ENCODE measurements at places on chromosomes 6 and 20.

- DNase-seq: no peak
Measured at GRCh38 chr6:119256978-119257462, 92.5 kb downstream of the MAN1A1 start.

DNA sequence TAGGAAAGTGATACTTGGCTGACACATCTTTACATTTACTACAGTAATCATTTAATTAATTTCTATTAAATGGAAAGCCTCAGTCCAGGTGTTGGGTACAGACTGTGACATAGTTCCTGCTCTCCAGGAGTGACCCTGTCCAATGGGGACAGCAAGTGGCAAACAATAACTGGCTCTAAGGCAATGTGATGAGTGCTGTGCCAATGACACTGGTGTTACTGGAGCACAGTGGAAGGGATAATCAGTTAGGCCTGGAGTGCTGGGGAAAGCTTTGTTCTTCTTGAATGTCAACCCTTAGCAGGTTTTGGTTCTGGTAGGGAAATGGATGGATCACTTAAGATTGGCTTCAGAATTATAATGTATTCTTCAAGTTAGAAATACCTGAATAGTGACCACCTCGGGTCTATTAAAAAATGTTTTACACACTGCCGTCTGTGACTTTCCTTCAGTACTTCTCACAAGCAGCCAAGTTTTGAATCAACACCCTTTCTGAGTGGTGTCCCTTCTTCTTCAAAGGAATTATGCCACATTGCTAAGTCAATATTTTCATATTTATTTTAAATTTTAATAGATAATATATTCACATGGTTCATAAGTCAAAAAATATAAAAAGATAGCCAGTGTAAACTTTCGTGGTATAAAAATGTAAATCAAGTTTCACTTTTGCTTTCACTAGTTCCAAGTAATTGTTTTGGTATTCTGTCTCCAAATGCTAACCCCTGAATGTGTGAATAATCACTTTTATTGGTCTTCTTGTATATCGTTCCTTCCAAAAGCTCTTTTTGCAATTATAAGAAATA lies 9.6 kb downstream of the CMTR1 start:
- no peak for DNase-seq

DNA sequence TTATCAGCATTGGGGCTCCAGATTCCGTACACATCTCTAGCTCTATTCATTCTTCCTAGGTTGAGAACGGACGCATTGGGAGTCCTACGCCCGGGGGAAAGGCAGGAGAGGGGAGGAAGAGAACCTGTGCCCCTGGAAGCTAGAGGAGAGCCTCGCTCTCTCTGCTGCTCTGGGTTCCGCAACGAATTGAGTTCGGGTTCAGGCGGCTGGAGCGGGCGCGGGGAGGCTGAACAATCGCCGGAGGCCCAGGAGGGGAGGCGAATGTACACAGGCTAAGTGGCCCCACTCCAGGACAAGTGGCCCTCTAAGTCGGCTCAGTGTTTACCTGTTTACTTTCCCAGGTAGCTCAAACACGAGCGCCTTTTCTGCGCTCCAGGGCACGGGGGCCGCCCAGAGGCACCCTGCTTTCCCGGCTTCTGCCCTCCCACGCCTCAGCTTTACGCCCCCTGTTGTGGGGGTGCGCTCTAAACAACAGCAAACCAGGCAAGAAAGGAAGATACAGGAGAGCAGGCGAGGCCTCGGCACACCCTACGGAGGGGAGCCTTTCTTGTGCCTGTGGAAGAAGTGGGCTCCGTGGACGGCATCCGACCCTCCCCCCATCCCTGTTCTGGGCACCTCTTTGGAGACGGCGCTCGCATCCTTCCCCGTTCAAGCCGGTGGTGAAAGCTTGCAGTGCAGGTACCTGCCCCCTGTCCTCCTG lies 4.6 kb upstream of the NKX2-2 start:
- DNase-seq: peak; percentile 30

DNA sequence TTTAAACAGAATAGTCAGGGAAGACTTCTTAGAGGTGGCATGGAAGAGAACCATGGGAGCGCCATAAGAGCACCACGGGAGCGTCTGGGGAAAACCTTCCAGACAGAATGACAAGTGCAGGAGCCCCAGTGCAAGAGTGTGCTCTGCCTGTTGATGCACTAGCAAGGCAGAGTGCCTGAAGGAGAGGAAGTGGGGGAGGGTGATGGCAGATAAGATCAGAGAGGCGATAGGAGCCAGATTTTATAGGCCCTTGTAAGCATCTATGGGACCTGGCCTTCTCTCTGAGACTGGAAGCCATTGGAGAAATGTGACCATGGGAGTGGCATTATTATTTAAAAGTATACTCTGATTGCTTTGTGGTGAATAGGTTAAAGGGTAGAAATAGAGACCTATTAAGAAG lies 13.1 kb downstream of the FUCA2 start:
- DNase-seq: no peak

DNA sequence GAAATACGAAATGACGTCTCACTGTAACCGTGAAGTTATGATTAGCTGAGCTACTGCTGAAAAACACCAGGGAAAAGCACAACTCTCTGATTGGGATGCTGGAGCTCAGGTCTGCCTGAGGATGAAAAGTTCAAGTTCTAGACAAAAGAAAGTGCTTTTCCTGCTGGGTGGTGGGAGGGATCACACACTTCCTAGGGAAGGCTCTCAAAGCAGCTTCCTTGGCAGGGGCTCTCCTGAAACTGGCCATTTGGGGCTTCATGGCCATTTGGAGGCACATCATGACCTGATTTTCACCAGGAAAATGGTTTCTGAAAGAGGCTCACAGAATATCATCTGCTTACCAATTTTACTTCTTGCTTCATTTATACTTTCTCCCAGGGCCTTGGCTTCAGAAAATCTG lies 97.1 kb upstream of the KCNK16 start:
- DNase-seq: no peak

GRCh38 chr20:4894981-4895381 lies 106.3 kb downstream of the SLC23A2 start:
- no peak for DNase-seq

DNA sequence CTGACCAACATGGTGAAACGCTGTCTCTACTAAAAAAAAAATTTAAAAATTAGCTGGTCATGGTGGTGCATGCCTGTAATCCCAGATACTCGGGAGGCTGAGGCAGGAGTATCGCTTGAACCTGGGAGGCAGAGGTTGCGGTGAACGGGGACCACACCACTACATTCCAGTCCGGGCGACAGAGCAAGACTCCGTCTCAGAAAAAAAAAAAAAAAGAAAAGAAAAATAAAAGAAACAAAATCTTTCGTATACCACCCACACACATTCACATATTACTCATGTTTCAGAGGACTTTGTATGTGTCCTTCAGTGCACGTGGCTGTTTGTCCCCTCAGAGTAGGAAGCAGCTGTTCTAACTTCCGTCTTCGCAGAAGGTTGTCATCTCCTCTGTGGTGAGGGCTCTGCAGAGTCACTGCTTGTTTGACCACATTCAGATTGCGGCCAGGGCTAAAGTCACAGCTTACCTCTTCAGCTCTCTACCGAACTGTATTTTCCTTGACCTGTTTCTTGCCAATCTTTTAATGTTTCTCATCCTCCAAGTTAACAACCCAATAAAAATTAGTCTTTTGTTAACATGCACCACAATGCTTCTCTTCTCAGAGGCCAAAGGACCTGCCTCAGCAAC lies 36.6 kb upstream of the HIVEP1 start:
- DNase-seq: no peak

DNA sequence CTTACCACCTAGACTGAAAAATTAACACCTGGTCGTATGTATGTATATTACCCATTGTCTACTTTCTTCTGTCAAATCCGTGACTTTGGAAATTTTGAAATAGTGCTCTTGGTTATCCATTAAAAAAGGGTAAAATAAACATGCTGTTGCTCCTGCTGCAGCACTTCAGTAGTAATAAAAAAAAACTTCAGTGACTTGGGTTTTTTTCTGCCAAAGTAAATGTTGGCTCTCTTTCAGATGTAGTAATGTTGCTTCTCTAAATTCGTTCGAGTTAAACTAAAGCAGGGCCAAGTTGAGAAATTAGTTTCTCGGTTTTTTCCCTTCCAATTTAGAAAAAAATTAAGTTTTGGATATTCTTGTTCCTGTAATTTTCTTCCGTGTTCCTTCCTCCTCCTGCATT lies 34.2 kb downstream of the JARID2 start:
- no peak for DNase-seq

DNA sequence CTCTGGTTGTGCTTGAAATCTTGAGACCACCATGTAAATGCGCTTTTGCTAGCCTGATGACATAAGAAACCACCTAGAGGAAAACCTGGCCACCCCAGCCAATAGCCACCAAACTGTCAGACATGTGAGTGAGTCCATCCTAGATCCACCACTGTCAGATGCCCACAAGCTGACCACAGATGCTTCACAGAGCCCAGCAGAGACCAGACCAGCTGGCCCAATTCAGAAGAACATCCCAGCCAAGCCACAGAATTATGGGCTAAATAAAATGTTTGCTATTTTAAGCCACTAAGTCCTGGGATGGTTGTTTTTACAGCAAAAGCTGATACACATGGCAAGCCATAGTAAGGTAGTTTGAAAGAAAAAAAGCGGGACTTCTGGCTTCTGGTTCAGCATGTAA lies 425.3 kb downstream of the KIF16B start:
- no peak for DNase-seq

DNA sequence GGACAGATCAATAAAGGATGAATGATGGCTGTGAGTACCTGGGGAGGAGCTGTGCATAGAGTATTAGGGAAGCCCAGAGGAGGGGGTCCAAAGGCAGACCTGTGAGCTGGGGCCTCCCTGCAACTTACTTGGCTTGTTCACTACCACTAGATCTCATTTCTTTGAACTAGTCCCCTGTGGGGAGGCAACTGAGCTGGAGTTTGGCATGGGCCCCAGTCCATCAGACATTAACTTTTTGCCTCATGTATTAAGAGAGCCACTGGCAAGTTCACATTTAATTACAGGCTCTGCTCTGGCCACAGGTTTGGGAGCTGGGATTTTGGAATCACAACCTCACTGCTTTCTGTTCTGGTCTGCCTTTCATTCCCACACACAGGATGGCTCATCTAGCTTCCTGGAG lies 254.1 kb downstream of the PRL start:
- DNase-seq: no peak

DNA sequence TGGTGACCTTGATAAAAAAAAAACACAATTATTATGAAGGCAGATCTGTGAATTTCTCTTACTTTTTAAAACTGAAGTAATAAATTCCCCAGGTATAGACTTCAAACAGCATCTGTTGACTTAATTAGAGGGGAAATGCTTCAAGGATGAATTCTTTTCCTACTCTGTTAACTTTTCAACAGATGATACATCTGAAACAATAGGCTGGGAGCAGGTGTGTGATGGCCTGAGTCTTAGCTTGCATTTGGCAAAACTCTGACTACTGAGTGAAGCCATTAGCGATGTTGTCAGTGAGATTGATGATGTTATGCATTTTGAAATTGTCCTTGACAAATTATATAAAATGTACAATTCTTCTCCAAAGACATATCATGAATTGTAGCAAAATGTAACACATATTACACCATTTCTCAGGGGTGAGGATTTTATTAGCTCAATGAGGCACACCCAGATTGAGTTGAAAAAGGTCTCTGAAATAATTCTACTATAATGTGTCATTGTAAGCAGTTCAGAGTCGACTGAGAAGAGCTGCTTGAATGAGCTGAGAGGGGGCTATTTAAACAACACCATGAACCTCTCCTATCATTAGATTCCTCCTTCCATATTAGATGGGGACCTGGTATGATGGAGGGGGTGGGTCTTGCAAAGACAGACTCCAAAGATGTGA lies 39.6 kb upstream of the OGFRL1 start:
- no peak for DNase-seq

DNA sequence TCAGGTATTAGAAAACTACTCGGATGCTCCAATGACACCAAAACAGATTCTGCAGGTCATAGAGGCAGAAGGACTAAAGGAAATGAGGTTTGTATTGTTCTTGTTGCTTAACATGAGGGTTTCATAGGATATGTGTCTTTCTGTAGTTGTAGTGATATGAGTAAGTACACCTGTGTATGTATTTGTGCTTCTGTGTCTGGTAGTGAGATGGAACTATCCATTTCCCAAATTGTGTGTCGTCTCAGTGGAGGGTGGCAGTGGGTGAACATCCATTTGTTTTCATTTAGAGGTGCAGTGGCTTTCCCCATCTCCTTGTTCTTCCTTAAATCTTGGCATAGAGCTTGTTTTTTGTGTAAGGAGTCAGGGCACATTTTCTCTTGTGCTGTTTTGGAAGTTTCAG lies 8.2 kb downstream of the ASXL1 start:
- DNase-seq: no peak

DNA sequence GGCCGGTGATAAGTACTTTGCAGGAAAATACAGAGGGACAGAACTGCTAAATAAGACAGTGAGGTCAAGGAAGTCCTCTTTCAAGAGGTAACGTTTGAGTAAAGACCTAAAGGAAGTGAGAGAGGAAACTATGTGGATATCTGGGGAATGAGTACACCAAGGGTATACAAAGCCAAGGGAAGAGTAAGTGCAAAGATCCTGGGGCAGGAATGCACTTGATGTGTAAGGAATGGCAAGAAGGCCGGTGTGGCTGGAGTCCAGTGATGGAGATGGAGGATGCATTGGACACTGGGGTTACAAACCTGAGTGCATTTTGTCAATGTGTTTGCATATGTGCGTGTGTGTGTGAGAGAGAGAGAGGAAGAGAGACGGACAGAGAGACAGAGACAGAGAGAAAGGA lies 32.1 kb upstream of the TGM2 start:
- no peak for DNase-seq

DNA sequence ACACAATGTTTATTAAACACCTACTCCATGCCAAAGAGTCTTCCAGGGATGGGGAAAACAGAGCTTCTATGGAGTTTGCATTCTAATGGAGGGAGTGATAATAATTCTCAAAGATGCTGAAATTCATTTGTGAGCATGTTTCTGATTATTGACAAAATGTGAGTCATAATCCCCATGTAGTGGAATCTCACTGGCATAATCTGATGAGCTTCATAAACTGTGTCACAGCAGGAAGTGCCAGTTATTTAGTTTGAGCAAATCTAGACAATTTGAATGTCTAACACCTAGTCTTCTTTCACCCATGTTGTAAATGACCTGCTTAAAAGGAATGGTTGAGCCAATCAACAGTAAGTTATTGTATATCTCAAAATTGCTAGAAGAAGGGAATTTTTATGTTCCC lies 95.1 kb downstream of the KCNQ5 start:
- DNase-seq: no peak

Measured in DMS79 (cell line).